ENCODE measurements at places on chromosomes 16 and 17.
A peak's percentile ranks its signal among the peaks of the same experiment; 100 is the strongest.

DNA sequence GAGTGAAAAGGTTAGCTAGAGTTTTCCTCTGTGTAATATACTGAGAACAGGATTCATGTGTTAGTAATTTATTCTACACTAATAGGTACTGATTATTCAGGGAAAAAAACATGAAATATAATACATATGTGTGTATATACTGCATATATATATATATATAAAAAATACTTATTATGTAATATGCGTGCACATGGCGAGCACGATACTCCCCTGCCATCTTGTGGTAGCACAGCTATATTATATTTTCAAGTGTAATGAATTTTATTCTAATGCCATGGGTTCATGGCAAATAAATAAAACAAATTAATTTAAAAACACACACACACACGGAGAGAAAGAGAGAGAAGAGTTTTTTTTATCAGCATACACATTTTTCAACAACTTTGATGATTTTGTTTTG, 460.6 kb downstream of the KCNJ2 start:
- no peak for DNase-seq

GRCh38 chr16:27323781-27324561, 10.2 kb downstream of the IL4R start:
- no peak for DNase-seq

- peak; percentile 46 for DNase-seq
Observed at GRCh38 chr17:4229627-4230541, 33.9 kb downstream of the ANKFY1 start.

DNA sequence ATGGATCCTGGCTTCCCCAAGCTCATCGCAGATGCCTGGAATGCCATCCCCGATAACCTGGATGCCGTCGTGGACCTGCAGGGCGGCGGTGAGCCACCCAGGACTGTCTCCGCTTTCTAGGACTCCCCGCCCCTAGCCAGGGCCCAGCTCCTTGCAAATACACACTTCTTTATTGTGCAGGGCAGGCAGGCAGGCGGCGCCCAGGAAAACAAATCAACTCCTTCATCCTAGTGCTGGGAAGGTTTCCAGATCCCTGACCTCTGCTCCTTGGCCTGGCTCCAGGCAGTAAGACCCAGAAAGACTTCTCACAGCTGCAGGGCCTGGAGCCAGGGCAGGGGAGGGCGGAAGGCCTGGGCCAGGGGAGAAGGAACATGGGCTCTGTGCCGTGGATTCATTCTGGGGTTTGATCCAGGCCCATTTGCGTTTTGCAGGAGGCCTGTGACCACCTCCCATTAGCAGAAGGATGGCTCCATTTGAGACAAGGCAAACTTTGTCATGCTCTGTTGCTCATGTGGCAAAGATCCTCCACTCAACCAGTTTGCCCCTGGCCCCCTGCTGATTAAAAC, 6.0 kb upstream of the LPCAT2 start:
- DNase-seq, result peak; percentile 94

DNA sequence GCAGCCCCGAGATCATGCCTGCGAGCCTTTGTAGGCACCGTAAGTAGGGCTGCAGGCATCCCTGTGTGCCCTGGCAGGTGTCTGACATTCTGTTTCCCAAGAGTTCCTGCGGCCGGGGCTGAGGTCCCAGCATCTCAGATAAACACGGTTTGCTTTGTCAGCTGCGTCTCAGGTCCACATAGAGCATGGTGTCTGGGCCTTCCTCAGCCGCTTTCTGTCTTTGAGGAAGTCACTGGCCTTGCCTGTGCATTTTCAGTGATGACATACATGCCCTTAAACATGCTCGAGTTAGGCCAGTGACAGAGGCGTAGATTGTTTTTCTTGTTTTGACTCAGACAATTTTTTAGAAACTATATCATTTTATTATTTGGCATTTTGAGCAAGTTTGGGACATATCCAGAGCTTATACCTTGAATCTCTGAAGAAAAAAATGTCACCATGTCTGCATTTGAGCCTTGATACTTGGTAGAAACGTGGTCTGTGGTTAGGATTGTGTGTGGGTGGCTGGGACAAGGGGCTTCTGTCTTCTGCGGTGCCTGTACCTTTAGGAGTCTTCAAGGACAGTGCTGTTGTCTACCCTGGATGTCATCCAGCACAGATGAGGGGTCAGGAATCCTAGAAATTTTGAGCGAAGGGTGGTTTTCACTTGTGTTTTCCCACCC, 105.8 kb downstream of the SNX29 start:
- no peak for DNase-seq

DNA sequence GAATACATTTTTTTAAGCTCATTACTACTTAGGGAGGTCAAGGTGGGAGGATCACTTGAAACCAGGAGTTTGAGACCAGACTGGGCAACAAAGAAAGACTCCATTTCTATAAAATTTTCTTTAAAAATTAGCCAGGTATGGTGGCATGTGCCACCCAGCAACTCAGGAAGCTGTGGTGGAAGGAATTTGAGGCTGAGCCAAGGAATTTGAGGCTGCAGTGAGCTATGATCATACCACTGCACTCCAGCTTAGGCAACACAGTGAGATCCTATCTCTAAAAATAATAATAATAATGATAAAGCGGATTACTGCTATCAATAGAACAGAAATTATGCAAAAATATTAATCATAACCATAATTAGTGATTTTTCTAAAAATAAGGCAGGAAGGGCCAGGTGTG, 170.3 kb downstream of the COPRS start:
- no peak for DNase-seq

- DNase-seq, result no peak
Observed at GRCh38 chr17:76536511-76537287, 810 bp downstream of the CYGB start.

- DNase-seq, result peak; percentile 64
Observed at GRCh38 chr16:31138621-31139578, 3.4 kb upstream of the PRSS8 start.

GRCh38 chr16:27058299-27058698, 8.4 kb upstream of the C16orf82 start:
- DNase-seq, result no peak

- DNase-seq, result no peak
Observed at GRCh38 chr16:79171931-79172705, 428.4 kb downstream of the MAF start.

GRCh38 chr17:2051933-2052559, 2.9 kb upstream of the HIC1 start:
- DNase-seq, result no peak

GRCh38 chr17:17917394-17917793, 54.8 kb downstream of the TOM1L2 start:
- DNase-seq, result no peak

GRCh38 chr17:76390003-76390421, 5.6 kb downstream of the SPHK1 start:
- DNase-seq, result no peak

GRCh38 chr17:47615766-47616424, 33.8 kb upstream of the KPNB1 start:
- peak; percentile 31 for DNase-seq

DNA sequence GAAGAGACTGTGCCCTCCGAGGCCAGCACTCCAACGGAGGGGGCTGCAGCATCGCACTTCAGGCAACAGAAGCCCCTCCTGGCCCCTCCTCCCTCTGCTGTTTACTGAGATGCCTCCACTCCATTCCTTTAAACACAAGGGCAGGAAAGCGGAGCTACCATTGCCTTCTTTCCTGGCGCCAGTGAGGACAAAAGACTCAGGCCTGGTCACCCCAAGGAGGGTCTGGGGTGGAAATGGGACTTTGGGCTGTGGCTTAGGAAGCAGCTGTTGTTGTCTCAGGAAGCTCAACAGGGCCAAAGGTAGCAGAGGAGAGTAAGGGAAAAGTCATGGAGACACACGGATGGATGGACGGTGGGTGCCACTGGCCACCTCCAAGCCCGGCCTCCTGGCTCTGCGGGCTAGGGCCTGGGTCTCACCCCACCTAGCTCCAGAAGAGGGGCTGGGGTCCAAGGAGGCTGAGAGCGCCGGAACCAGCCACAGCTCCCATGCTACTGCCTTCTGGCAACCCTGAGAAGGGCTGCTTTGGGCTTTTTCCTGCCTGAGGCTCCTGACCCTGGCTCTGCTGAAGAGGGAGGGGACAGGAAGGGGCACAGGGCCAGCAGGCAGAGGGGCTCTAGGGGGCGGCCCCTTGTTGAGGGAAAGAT, 11.1 kb downstream of the CD300LG start:
- DNase-seq, result no peak

GRCh38 chr16:11759997-11760396, 17.3 kb upstream of the TXNDC11 start:
- no peak for DNase-seq

DNA sequence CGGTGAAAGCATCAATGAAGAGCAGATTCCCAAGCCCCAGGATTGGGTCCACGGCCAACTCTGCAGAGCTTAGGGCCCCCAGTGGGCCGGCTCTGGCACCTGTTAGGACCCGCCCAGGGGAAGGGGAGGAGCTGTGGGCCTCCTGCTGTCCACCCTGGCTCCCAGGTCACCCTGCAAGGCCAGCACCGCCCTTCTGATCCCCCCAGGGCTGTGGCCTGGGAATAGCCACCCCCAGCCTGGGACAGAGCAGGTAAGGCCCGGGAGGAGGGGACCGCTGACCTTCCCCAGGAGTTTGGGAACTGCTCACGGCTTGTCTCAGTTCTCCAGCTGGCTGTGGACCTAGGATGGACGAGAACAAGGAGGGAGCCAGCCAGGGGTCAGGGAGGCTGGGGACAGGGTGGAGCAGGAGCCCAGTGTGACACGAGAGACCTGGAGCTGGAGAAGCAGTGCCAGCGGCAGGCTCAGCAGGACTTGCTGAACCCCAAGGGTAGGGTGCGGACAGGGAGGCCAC, 39.3 kb upstream of the SLC38A10 start:
- DNase-seq, result no peak

GRCh38 chr17:2057175-2057759, 2.4 kb downstream of the HIC1 start:
- DNase-seq, result no peak

DNA sequence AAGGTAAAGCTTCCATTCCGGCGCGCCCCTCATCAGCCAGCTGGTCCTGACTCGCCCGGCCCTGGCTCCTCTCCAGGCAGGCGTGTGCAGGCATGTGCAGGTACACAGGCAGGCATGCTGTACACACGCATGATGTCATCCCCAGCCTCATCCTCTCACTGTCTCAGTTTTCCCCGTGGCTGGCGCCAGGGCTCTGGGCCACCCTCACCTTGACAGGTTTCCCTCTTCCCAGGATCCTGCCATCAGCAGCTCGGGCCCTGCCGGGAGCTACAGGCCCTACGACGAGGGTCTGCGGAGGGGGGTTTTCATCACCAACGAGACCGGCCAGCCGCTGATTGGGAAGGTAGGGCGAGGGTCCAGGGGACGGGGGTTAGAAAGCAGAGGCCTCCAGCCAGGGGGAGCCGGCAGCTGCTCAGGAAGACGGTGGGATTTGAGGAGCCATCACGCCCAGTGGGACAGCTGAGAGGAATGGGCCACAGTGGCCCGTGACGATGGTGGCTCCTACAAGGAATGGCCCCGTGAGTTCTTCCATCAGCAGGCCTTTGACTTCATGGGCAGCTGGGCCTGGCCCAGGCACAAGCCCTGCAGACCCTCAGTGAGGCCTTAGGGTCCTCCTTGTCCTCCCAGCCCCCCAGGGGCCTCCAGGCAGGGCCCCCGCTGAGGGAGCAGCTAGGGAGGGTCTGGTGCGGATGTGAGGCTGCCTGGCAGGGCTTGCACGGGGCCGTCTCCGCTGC, 8.5 kb downstream of the GAA start:
- no peak for DNase-seq

DNA sequence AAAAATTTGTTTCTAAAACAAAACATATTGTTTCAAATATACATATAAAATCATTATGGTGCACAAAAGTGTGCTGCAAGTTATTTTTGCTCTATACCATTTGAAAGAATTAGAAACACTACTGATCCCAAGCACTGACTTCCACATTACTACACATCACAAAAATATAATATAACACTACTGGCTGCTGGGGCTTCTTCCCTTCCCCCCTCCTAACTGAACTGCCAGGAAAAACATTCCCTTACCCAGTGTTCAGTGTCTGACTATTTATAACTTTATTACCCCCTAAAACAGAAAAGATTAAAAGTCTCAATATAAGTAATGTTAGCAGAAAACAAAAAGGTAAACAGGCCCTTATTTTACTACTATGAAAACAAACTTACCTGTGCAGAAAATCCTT, 36.9 kb downstream of the GPATCH8 start:
- no peak for DNase-seq

GRCh38 chr17:56099649-56100048, 53.6 kb upstream of the ANKFN1 start:
- no peak for DNase-seq

DNA sequence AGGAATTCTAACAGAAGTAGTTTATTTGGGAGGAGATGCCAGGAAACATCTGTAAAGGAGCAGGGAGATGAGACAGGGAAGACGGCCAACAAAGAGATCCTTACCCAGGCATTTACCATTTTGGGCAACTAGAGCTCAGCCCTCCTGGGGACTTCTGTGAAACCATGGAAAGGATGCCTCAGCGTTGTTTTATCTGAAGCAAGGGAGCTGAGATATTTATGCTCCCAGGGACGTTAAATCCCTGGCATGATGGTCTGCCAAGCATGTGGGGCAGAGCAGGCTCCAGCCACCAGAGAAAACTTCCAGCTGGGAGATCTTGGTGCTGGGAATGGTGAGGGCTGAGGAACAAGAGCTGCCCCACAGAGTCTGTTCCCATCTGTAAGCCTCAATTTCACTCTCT, 114.8 kb upstream of the FOXF1 start:
- DNase-seq, result no peak

- no peak for DNase-seq
Observed at GRCh38 chr17:57046749-57047148, 38.3 kb upstream of the AKAP1 start.

DNA sequence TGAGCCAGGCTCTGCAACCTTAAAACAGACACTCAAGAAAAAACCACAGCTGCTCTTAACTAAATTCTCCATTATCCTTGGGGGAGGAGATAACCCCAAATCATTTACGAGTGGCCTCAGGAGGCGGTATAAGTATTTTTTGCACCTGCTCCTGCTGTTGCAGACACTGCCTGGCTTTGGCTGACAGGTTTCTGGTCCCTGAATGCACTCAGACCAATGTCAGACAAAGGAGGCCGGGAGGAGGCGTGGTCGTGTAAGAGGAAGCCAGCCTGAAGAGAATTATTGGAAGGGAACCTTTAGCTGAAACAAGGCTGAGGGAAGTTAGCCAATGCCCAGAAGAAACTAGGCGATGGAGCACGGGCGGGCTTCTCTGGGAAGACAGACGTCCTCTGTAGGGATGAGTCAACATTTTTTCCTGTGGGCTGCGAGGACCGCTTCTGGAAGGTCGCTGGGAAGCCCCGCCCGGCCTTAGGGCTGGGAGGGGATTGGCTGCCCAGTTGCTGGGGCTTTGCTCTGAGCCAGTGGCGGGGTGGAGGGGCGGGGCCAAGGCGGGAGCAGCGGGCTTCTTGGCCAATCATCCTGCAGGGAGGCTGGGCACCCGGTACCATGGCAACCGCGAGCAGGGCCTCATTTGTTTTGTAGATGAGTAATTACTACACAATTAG, 82.3 kb downstream of the CCDC182 start:
- DNase-seq, result peak; percentile 85

DNA sequence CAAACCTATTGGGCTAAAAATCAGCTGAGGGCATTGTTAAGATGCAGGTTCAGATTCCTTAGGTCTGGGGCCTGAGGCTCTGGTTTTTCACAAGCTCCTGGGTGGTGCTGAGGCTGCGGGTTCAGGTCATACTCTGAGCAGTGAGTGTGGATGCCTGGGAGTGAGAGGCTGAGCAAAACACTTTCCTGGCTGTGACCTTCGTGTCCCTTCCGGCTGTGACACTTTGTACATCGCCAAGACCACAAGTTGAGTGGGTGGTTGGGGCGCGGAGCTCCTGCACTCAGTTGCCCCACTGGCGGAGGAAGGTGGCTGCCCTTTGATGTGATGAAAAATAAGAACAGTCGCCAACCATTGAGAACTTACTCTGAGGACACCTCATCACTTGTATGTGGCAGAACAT, 24.8 kb downstream of the CCR7 start:
- no peak for DNase-seq

GRCh38 chr16:14378131-14378551, 251.9 kb downstream of the PARN start:
- DNase-seq, result no peak
